ENCODE measurements at places on chromosomes 7 and 10.

- DNase-seq: no peak
These were observed 30.1 kb upstream of the ASAH2 start for GRCh38 chr10:50281210-50281966.

DNA sequence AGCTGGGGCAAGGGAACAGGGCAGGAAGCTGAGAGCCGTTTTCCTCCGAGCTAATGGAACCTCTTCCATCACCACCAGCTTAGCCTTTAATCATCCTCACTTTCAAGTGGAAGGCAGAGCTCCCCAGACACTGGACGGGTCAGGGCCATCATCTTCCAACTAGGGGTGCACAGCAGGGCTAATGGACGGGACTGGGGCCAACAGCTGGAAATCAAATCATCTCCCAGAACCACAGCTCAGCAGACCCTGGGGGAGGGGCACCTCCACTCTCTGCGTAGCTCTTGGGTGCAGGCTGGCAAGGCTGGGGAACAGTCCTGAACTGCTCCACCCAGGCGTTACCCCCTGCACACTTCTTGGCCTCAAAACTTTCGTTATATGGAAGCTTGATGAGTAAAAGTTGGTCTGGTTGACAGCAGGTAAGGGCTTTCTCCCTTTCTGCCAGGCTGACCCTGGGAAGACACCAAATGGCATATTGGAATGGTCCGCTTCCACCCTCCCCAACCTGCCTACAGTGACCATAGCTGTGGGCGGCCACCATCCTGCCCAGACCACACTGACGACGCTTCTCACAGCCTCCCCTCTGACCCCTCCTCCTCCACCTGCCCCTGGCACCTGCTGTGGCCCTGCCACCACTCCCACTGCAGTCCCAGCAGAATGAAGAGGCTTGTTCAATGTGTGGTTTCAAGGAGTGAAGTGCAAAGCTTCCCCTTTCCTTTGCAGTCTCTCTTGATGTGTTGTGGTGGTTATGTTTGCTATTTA, 51.7 kb upstream of the RET start:
- no peak for DNase-seq

DNA sequence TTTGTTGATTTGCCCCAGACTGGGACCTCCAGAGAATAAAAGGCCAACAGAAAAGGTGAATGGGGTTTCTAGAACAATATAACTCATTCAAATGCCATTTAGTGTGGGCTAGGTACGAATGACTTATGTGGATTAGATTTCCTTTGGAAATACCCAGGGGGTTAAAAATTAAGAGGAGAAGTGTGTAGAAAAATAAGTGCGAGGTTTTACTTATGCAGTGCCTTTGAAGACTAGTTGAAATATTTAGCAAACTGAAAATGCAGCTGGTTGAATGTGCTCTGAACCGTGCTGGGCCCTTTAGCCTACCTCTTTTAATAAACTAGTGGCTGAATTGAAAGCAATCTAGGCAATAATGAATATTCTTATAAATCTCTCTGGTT, 180.6 kb downstream of the LRMDA start:
- DNase-seq: no peak

GRCh38 chr7:108283252-108283651, 153.1 kb upstream of the LAMB4 start:
- DNase-seq: no peak

DNA sequence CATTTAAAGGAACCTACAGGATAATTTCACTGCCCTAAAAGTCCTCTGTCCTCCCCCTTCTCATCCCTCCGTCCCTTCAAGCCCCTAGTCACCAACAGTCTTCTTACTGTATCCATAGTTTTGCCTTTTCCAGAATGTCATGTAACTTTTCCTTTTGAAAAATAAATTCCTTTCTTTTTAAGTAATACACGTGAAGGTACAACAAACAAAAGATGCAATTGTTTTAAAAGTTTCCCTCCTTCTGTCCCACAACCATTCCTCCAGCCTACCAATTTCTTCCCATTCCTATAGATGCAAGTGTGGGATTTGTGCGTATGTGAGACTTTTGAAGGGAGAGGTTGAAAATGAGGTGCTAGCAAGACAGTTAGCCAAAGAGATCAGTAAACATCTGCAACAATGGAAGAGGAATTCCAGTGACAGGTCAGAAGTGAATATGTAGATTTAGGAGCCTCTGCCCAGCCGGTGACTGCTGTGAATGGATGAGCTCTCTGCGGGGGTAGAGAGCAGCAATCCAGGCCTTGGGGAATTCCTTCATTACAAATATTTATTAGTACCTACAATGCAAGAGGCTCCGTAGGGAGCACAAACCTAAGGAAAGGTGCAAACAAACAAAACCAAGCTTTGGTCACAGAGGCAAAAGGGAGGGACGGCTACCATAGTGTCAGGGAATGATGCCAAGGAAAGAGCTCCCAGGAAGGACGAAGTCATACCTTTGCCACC, 243.6 kb downstream of the SKIDA1 start:
- no peak for DNase-seq

DNA sequence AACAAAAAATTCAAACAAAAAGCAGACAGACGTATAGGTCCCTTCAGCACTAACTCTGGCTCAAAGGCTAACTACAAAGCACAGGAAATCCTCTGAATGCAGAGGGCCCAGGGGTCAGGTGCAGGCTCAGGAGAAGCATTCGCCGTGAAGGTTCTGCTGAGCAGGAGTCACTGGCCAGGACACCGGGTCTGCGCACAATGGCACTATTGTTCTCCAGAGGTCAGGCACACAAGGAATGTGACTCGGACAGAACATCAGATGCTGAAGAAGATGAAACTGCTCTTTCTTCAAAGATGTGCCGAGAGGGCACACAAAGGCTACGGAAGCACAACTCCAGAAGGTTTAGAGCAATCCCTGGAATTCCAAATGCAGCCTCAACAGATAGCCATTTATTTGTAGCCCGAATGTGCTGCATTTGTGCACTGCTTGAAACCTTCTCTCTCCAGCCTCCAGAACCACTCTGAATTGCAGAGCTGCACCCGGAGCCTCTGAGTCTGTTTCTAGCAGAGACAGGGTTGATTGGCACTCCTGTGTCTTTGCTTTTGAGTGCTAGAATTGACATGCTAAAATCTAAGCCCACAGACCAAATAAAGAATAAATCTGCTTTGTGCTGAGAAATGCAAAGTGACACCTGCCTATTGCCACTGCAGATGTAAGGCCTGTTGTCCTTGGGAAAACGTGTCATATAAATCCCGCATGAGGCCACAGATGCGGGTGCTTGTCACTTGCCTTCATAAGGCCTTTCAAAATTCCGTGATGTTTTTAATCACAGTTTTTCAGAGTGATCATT, 85.4 kb upstream of the AFAP1L2 start:
- DNase-seq: no peak

- no peak for DNase-seq
These were observed 89.3 kb upstream of the CUX1 start for GRCh38 chr7:101728128-101728527.

DNA sequence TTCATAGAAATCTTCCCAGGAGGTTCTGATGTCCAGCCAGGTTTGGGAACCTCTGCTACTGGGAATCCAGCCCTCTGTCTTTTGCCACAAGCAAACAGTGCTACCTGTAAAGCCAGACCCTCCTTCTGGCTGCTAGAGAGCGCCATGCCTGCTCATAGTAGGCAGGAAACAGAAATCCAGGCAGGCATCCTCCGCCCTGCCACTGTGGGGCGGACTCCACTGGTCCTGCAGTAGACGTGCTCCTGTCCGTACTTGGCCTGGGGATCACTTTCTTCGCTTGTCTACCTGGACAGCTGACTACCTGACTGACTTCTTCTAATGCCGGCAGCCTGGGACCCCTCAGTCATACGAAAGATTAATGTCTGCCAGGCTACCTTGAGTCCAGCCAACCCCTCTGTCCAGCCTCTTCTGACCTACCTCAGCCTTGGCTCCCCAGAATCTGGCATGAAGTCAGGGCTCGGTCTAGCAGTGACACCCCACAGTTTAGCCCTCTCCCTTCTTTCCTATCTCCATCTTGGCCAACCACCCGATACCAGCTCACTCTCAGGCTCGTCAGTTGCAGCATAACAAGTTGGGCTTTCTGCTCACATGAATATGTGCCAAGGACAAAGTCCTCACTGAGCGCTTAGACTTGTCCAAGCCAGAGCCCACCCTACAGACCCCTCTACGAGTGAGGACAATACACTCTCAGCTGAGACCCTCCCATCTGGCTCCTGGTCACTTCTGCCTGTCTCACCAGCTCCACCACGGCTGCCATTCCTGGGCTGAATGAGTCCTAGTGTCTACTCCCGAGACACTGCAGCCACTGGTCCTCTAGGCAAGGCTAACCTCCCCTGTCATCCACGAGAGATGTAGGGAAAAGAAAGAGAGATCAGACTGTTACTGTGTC, 43.9 kb upstream of the OPALIN start:
- DNase-seq: no peak

DNA sequence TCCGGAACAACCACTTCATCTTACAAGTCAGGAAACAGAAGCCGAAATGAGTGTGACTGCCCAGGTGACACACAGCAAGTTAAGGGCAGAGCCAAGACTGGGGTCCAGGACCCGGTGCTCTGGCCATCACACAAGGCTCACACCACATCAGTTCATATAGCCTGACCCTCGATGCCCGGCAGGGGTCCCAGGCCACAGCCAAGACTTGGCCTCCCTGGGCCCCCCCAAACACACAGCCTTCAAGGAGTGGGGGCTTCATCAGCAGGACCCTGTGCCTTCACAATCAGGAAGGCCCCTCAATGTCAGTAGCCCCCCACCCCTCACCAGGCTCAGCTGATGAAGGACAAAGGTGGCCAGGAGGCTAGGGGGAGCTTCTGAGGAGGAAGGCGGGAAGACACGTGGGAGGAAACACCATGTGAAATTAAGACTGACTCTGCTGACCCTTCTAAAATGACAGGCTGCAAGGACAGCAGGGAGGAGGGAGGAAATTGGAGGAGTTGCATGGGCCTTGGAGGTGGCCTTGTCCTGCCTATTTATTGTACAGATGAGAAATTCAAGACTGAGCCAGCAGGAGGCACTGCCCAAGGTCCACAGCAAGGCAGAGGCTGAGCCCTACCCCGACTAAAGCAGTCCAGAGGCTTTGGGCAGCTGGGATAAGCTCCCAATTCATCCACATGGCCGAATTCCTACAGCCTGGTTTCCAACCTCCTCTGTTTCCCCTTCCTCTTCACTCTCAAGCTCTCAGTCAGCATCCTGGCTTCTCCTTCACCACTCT, 216.1 kb upstream of the ZMIZ1 start:
- DNase-seq: no peak

DNA sequence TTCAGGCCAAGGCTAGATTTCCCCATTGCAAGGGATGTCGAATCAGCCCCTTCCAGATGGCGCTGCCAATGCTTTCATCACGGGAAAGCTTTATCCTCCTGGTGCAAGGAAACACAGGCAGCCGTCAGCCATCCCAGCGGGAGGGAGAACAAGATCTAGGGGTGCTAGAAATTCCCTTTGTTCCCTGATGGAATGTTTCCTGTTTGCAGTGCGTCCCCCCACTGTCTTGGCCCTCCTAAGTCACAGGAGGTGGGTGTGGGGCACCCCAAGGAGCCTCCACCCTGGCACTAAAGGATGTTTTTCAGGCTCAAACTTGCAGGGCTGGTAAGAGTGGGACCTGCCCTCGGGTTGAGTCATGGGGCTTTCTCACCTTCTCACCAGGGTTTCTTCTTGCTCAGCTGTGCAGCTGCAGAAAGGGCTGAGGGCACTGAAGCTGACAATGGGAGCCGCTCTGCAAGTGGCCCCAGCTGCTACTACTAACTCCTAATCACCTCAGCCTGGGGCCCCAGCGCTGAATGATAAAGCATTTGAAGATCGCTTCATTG, 103.6 kb downstream of the PRPF18 start:
- peak; percentile 38 for DNase-seq
